ENCODE measurements at places on chromosomes 2 and 18. TPM values are rescaled to one million over a fixed set of nuclear protein-coding genes. Genes with fewer than 3 reads are reported as not detected.

The POMC gene
- not detected for total RNA-seq

The UGT1A8 gene
- total RNA-seq = 43.6 TPM

The SERPINB11 gene
- total RNA-seq = not detected

The GALNT5 gene
- total RNA-seq = 1.1 TPM

The AP1S3 gene
- 16.3 TPM for total RNA-seq

The RAB17 gene
- total RNA-seq = 65.1 TPM

The RESP18 gene
- total RNA-seq = not detected

The GPR35 gene
- total RNA-seq = 180 TPM

The NTSR2 gene
- total RNA-seq = not detected

The ALPG gene
- total RNA-seq = not detected

The CDK15 gene
- not detected for total RNA-seq

The MAP3K19 gene
- not detected for total RNA-seq

The NETO1 gene
- not detected for total RNA-seq

The FOXI3 gene
- total RNA-seq = not detected

The FEV gene
- not detected for total RNA-seq

The EPB41L3 gene
- not detected for total RNA-seq

GRCh38 chr2:19632403-19632991 is 269.3 kb downstream of the TTC32 start:
- no peak for DNase-seq

GRCh38 chr18:11591957-11592356 is 17.4 kb upstream of the SLC35G4 start:
- no peak for DNase-seq

GRCh38 chr18:9400197-9400596 is 65.6 kb downstream of the TWSG1 start:
- DNase-seq = no peak

- no peak for DNase-seq
These were observed 206.8 kb downstream of the LPIN1 start for GRCh38 chr2:11953258-11953657.

- no peak for DNase-seq
These were observed 7.1 kb downstream of the GBX2 start for GRCh38 chr2:236161082-236161462.

DNA sequence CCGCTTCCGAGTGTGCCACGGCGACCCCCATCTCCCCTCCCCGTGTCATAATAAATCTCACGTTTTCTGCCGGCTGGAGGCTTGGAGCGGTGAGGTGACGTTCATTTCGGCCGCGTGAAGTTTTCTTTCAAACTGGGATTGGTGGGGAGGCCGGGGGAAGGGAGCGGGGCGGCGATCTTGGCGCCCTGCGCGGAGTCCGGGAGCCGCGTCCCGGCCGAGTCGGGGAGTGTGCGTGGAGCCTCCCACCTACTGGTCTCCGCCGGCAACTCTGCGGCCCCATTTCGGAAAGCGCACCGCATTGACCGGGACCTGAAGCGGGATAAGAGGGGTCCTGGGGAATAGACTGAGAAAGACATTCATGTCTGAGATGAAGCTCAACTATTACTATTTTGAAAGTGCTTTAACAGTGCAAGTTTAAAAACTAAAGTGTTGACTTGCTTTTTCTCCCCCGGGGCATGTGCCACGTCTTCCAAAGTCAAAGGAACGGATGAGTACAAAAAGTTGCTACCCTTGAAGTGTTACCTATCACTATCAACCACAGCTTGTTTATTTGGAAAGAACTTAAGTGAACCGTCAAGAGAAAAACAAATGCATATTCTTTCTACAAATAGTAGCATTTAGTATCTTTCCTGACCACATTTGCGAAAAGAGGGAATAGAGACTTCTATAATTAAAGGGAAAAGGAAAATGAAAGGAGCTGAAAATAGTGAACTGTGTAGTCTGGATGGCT is 818 bp upstream of the IKZF2 start:
- DNase-seq = peak; percentile 68

- no peak for DNase-seq
These were observed 238.5 kb upstream of the EPHA4 start for GRCh38 chr2:221810650-221811049.

GRCh38 chr18:79945118-79946042 is 6.1 kb downstream of the SLC66A2 start:
- no peak for DNase-seq

DNA sequence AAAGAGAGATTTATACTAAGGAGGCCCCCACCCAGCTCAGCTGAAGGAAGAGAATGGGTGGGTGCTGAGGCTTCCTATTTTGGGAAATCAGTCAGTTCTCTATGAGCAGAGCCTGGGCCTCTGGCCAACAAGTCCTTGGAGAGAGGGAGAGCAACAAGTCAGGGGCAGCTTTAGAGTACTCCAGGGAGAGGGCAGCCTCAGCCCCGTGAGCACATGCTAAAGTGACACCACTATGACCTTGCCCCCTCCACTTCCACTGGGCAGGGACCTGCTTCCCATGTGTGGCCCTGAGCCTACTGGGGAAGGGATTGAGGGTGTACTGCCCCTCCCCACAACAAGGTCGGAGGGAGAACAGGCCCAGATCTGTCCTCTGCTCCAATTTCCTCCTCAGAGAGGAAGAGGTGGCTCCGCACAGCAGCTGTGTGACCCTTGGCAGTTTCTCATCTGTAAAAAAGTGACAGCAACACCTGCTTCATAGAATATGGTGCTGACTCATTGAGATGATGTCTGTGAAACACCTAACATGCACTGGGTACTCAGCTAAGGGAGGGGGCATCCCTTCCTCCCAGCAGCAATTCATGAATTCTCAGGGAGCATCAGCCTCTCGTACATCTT is 72.9 kb downstream of the CLHC1 start:
- no peak for DNase-seq

DNA sequence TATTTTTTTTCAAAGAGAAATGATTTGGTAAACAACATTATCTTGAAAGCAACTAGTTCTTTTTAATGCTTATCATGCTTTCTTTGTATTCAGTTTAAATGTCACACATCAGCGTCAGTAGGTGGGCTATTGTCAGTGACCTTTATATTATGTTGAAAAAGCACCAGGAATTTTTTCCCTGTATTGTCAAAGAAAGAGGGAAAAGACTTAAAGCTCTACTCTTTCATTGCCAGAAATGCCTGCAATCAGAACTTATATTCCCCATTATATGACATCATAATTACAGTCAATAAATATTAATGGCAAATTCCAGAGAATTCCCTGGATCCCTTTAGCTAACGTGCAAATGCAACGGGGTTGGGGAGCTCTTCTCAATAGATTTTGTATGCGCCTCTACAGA is 353.9 kb downstream of the CDH2 start:
- DNase-seq = no peak

DNA sequence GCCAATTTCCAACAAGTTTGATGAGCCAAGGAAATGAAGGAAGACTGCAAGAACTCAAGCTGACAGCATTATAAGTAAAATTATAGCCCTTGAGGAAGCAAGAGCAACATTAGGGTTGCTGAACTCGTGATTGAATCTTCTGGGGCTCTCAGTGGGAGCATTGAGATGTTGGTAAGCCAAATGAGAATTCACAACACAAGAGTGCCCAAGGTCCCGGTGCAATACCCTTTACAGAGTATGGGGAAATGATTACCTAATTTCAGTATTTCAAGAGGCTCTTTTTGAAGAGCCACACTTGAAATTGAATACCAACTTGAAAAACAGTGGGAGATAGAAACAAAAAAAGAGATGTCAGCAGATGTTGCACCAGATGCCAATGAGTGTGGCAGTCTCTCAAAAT is 554.5 kb downstream of the STK39 start:
- no peak for DNase-seq

DNA sequence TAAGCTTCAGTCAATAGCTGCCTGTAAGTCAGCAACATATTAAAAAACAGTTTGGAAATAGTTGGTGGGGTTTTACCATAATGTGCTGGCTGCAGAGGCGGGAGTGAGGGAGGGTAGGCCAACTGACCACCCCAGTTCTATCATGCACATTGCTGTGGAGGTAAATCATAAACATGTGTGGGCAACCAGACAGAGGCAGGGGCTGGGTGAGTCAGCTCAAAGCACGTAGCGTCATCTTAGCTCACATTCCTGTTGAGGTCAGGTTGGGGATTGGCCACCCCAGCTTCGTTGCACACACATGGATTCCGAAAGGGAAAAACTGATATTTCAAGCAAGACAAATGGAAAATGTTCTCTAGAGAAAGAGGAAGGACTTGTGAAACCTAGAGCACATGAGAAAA is 19.5 kb downstream of the GPR45 start:
- no peak for DNase-seq

GRCh38 chr2:170454471-170455372 is 260.4 kb upstream of the SP5 start:
- peak; percentile 77 for DNase-seq

- no peak for DNase-seq
These were observed 1.5 kb upstream of the OST4 start for GRCh38 chr2:27072920-27073319.

GRCh38 chr2:50951437-50951836 is 80.5 kb downstream of the NRXN1 start:
- DNase-seq = no peak

- no peak for DNase-seq
These were observed 397.9 kb downstream of the MEIS1 start for GRCh38 chr2:66832646-66833435.

DNA sequence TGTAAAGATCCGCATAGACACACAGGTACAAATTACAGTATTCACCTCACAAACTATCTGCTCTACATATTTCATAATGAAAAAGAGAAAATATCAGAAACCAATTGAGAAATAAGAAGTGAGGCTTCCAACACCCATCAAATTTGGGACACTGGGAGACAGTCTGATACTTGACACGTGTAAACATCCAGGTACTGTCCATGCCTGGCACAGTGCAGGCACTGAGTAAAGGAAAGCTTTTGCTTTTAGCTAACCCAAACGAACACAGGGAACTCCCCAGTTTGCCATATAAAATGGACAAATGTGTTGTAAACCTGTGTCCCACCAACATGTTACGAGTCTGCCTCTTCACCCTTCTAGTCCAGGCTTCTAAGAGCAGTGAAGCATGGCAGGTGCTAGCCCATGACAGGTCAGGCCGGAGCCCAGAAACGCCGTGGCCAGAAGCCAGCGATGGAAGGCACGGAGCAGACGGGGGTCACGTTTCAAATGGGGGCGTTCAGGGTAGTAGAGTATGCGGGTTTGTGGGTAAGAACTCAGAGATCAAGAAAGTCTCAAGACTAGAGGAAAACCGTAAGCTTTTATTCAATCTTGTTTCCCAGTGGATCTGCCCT is 27.0 kb downstream of the CDH2 start:
- no peak for DNase-seq

GRCh38 chr2:232449964-232450363 is 6.0 kb upstream of the ALPI start:
- no peak for DNase-seq

DNA sequence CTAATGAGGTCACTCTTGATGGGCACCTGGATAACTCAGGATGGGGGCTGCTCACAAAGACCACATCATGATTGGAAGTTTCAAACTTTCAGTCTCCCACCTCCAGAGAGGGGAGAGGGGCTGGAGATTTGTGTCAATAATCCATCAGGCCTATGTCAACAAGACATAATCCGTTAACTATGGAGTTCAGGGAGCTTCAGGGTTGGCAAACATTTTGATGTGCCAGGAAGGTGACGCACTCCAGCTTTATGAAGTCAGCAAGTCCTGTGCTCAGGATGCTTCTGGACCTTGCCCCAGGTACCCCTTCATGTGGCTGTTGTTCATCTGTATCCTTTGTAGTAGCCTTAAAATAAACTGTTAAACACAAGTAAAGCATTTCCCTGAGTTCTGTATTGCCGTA is 19.0 kb downstream of the SKA1 start:
- DNase-seq = no peak

DNA sequence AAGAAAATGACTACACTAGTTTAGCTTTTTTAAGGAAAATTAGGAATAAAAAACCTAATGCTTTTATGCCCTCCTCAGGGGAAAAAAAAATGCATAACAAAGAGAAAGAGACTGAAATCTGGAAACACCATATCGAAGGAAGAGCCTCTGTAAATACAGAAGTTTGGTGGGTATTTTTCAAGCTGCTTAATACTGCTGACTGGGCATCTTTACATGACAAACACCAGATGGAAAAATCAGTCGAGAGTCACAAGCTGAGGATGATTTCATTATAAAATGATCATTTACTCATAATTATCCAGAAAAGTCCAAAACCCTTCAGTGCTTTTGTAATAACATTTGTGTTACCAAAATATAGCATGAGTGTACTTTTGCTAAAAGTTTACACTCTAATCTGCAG is 1600.7 kb upstream of the ACVR2A start:
- no peak for DNase-seq

DNA sequence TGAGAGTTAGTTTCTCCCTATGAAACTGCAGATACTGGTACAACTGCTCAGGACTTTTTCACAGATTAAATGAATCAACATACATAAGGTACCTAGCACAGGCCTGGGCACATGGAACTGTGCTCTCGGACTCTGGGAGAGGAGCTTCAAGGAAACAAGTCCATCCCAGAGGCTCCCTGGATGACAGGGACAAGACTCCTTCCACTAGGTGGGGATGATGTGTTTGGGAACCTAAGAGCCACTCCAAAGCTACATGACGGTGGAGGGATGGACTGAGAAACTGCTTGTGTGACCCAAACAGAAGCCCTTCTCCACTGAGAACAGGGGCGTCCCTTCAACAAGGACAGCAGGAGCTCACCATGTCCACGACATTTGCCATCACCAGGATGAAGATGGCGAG is 37.1 kb downstream of the CENPO start:
- DNase-seq = peak; percentile 31

DNA sequence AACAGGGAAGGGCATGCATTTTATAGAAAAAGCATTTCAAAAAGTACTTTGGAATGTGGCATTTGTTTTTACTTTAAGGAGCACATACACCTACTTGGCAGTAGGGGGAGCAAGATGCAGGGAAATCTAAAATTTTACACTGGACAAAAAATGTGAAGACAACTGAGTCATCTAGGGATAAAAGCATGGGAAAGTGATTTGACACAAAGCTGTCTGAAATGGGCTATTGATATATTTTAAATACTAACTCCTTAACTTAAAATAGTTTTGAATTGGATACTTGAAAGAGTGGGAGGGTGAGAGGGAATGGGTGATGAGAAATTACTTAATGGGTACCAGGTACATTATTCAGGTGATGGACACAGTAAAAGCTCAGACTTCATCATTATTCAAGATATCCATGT is 15.8 kb downstream of the TMEM200C start:
- peak; percentile 20 for DNase-seq

- DNase-seq = no peak
These were observed 18.0 kb upstream of the OLA1 start for GRCh38 chr2:174266288-174266687.

DNA sequence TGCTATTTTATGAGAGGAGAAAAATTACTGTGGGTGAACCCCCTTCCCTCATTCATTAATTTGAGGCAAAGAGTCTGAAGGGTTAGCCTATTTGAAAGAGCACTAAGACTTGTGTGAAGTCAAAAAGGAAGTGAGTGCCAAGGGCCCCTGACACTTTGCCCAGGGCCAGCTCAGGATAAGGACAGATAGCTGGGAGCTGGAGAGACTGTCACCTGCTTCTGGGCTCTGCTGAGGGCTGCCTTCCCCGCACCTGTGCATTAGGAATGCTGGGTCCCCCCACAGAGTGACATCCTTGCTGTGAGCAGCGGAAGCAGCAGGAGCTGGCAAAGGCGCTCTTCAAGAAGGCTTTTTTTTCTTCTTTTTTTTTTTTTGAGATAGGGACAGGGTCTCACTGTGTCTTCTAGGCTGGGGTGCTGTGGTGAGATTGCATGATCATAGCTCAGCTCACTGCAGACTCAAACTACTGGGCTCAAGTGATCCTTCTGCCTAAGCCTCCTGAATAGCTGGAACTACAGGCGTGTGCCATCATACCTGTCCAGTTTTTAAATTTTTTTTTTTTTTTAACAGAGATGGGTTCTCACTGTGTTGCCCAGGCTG is 148.3 kb downstream of the AQP4 start:
- DNase-seq = no peak
